ENCODE measurements at places on chromosomes 13 and 19.

DNA sequence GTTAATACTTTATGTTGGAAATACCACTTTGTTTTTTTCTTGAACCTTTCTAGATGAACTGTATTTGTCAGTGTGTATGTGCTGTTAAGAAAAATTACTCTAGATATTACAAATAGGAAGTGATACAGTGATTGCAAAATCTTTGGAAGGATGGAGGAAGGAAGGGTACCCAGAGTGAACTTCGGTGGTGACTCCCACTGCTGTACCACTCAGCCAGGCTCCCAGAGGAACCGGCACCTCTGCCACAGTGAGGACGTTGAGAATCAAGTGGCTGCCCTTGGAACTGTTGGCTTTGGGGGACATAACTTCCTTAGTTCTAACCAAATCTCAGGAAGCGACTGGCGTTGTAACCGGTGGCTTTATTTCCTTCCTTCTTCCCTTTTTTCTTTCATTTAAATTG lies 184.7 kb downstream of the PCCA start:
- DNase-seq = no peak

DNA sequence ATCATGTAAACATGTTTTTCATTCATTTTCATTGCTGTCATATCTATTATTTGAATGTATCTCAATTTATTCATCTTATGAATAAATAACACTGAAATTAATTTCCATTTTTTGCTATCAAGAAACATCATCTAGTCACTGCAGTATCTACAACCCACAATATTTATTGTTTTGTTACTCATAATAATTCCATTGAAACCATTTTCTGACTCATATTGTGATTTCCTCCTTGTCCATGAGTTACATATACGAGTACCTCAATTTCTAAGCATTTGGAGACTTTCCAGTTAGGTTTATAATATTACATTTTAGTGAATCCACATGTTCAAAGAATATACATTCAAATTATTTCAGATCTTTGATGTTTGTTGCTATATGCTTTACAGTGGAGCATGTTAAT lies 1524.0 kb downstream of the SLITRK1 start:
- DNase-seq = no peak

- DNase-seq = no peak
Measured at GRCh38 chr13:63010072-63010658, 1594.5 kb upstream of the PCDH20 start.

- no peak for DNase-seq
Measured at GRCh38 chr13:27830010-27830409, 37.7 kb downstream of the GSX1 start.

DNA sequence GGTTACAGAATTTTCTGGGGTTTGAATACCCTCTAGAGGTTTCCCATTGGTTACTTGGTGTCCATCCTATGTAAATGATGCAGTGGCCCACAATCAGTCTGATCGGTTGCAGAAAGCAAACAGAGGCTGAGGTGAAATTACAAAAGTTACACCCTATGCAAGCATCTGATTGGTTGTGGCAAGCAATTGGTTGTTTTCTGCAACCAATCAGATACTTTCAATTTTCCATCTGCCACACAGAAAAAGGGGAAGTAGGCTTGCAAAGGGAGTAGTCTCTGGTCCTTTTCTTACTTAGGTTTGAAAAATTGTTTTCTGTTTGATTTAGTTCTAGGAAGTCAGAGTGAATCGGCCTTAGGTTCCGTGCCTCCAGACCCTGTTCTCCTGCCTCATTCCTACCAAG lies 93.1 kb downstream of the WTIP start:
- DNase-seq = no peak

DNA sequence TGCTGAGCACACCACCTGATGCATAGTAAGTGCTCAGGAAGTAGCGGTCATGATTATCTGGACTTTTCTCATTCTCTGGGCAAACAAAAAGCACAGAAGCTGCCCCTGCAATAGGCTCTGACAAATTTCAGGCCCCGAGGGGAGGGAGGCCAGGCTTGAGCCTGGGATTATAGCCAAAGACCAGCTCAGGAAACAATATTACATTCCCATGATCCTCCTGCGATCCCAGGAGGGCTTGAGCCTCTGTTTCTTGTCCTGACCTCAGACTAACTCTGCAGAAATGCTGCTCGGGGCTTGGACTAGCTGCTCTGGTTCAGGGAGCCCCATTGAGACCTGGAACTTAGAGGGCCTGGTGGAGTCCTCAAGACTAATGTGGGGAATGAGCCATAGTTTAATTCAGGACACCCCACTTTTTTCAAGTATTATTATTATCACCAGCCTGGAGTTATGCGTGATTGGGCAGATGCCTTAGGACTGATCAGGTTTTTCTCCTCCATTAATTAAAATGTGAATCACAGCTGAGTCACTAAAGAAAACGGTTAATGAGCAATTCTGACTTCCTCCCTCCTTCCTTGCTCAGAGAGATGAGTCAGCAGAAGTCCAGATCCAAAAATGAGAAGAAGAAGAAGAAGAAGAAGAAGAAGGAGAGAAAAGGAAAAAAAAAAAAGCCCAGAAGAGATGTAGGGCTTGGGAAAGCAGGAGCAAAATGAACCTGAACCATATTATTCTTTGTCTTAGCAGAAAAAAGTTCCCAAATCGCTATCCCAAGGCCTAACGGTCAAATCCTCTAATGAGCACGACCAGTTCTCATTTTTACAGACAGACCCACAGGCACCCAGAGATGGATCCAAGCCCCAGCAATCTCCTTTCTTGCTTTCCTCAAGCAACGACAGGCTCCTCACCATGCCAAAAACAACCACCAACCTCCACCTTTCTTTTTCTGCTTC lies 107.2 kb downstream of the CACNA1A start:
- DNase-seq = no peak

- DNase-seq = no peak
Measured at GRCh38 chr13:68727798-68728197, 1379.8 kb upstream of the ATXN8OS start.

DNA sequence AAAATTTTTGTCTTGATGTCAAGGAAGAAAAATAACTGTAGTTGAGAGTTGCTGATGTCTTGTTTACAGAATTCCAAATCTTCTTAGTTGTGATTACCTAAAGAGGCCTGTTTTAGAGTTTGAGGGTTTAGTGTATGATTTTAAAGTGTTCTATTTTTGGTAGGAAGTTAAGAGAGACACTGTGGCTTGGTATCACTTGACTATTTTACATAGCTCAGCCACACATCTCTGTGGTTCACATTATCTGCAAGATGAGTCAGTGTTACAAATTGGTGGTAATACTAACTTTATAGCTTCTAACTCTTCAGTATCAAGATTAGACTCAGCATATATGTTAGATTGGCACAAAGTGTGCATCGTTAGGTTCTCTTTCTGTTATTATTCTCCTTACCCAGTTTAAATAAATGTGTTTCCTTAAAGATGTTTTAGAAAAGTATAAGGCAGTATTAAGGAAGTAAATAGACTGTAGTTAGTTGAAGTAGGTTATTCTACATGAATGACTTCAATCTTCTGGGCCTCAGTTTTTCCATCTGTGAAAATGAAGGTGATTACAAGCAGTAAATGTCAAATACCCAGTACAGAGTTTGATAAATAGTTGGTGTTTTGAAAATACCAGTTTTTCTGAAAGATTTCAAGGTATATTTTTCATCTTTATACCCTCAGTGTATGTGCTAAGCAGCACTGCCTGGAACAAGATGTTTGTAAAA lies 33.4 kb downstream of the COG6 start:
- DNase-seq = no peak

DNA sequence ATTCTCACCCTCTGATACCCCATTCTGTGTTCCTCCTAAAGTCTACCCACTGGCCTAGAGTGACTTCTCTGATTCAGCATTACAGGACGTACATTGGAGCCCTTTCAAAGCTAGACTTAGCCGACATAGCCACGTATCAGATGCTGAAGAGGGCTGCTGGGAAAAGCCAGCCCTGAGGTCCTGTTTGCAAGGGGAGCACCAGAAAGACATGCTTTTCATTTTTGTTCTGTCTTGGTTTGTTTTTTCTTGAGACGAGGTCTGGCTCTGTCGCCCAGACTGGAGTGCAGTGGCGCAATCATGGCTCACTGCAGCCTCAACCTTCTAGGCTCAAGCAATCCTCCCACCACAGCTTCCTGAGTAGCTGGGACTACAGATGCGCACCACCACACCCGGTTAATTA lies 6.3 kb upstream of the ZSWIM4 start:
- no peak for DNase-seq

DNA sequence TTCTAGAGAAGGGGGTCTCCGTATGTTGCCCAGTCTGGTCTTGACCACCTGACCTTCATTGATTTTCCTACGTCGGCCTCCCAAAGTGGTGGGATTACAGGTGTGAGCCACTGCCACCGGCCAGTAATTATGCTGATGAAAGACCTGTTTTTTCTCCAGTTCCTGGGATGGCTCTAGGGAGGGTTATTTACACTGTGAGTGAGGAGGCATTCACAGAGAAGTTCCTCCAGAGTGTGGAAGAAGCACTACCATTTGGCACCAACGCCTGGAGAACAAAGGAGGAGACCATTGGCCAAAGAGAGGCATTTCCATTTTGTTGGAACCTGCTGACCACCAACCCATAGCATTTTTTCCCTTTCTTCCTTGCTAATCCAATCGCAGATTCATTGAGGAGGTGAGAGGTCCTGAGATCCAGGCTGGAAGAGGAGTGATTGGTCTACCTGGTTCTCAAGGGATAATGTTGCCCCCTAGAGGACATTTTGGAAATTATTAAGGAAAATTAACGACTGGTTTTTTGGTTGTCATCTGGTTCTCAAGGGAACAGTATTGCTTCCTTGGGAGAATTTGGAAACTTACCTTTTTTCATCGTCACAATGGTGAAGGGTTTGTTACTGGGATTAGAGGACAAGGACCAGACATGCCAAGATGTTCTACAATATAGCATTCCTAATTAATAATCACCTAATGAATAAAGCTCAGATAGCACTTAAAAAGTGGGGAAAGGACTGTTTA lies 5.5 kb upstream of the SAE1 start:
- no peak for DNase-seq

DNA sequence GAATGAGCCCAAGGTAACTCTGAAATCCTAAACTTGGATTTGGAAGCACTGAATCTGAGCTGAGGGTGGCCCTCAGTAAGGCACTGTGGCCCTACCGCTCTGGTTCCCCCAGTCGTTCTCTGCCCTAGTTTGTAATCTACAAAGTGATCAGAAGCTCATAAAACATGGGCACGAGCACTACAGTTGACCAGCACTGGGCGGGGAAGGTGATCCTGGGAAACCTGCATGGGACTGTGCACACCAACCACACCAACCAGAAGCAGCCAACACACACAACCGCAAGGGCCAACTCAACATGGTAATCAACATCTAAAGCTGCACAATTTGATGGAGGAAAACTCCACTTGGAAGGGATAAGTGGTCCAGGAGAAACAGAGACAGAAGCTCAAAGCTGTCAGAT lies 22.9 kb downstream of the SLC7A1 start:
- DNase-seq = no peak

DNA sequence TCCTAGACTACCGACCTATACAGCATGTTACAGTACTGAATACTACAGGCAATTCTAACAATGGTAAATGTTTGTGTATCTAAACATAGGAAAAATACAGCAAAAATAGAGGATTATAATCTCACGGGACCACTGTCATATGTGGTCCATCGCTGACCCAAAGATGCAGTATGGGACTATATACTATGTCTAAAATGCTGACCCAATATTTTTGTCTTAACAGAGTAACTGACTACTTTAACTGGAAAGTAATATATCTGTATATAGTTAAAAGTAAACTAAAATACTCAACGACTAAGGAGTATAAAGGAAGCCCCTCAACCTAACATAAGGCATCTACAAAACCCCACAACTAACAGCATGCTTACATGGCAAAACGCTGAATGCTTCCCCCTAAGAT lies 4.4 kb upstream of the TMEM86B start:
- no peak for DNase-seq

GRCh38 chr19:13909430-13909829 lies 3.4 kb downstream of the CC2D1A start:
- DNase-seq = no peak

DNA sequence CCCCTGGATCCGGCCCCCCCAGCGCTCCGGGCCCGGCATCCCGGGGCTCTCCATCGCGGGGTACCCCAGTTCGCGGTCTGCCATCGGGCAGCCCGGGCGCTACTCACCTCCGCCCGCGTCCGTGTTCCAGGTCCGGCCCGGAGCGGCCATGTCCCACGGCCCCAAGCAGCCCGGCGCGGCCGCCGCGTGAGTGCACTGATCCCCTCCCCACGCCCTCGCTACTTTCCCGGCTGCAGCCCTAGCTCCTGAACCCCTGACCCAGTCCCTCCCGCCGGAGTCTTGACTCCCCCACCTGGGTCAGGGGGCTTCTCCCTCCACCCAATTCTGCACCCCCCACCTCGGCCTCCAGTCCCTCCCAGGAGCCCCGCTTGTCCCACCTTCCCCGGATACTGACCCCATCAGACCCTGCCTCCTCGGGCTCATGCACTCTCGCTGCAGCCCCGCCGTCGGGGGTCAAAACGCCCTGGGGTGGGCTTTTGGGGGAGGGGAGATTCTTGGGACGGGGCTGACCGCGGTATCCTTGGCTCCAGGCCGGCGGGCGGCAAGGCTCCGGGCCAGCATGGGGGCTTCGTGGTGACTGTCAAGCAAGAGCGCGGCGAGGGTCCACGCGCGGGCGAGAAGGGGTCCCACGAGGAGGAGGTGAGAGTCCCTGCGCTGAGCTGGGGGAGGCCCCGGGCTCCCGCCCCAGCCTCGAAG lies 566 bp downstream of the HMG20B start:
- DNase-seq = no peak

DNA sequence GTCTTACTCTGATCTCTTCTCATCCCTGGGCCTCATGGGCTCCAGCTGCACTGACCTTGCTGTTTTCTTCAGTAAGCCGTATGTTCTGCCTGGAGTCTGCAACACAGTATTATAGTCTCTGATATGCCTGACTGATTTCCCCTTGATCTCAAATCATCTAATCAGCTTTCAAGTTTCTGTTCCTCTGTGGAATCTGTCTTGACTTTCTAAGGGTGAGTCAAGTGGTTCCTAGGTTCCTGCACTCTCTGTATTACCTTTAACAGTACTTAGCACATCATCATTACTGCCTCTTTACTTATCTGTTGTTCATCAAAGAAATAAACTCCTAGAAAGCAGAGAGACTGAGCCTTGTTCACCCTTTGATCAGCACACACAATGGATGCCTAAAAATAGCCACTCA lies 350.7 kb downstream of the LMO7 start:
- DNase-seq = no peak

- no peak for DNase-seq
Measured at GRCh38 chr13:112761701-112762689, 72.2 kb downstream of the ATP11A start.

GRCh38 chr13:24124789-24125476 lies 35.6 kb upstream of the SPATA13 start:
- DNase-seq = no peak

DNA sequence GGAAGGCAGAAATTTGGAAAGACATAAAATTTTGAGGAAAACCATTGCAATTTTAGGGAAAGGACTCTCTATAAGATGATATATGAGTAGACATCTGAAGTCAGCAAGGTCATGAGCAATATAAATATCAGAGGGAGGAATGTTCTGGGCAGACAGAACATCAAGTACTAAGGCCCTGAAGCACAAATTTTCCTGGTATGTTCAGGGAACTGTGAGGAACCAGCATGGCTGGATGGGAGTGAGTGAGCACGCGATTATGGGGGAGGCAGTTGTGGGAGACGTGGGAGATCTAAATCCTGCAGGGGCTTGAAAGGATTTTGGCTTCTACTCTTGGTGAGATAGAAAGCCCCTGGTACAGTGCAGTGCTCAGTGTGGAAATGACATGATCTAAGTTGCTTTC lies 112.0 kb downstream of the TBC1D4 start:
- DNase-seq = no peak

GRCh38 chr19:38989066-38989605 lies 13.6 kb upstream of the FBXO17 start:
- no peak for DNase-seq

Data from cortex of kidney (tissue), 1 donor.